ENCODE measurements at places on chromosomes 16 and 17.

GRCh38 chr17:57354673-57355072 is 98.3 kb downstream of the MSI2 start:
- DNase-seq, result no peak

DNA sequence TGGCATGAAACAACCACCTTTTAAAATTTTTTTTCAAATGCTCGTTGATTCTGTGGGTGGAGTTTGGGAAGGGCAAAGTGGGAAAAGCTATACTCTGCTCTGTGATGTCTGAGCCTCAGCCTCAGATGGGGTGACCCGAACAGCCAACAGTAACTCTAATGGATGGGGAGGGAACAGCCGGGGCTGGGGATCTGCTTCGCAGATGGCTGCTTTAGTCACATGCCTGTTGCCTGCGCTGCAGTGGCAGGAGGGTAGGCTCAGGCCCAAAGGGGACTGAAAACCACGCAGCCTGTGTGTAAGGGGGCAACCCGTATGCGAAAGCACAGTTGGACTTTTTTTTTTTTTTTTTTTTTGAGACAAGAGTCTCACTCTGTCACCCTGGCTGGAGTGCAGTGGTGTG is 14.9 kb upstream of the MAPK3 start:
- no peak for DNase-seq

DNA sequence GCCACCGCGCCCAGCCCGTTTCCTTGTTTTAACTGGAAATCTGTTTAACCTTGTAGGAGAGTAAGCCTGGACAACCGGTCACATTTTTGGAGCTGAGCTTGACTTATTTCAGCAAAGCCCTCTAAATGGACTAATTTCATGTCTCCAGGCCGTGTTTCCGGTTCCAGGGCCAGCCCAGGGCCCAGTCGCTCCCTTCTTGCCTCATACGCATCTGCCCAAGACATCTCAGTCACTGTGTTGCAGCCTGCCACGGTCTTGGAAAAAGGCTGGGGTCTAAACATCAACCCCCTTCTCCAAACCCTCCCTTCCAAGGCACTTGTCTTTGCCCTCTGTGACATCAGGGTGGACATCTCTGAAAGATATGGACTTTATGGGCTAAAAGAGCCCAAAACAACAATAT is 18.9 kb downstream of the PLEKHG4 start:
- DNase-seq, result no peak

DNA sequence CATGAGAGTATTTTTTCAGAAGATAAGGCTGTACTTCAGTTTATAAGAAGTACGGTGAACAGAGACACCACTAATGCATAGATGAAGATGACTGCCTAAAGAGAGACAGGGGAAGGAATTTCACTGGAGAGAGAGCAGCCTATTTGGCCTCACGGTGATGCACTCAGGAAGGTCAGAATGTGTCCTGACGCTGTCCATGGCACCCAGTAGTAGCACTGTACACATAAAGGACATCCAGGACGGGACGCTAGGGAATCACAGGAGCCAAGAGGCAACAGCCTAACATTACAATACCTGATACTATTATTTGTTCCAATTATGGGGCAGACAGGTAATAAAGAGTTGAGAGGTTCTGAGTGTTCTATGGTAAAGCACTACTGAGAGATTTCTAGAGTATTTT is 24.9 kb upstream of the LRRC37A start:
- DNase-seq, result no peak

DNA sequence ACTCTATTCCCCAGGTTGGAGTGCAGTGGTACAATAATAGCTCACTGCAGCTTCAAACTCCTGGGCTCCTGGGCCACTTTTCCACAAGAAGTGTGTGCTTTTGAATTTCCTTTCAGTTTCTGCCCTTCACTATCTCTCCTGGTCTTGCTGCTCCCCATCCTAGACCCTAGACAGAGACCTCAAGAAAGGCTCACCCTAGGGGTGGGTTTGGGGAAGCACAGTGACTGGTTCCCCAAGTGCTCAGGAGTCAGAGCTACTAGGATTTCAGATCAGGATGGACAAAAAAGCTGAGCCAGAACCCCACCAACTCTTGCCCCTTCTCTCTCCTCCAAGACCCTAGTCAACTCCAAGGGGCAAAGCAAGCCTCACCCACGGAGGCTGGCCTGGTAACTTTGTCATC is 1.6 kb upstream of the SEBOX start:
- DNase-seq, result no peak

- no peak for DNase-seq
These were observed 202.3 kb upstream of the CIBAR2 start for GRCh38 chr16:85314512-85314971.

- DNase-seq, result no peak
These were observed 9.6 kb downstream of the DCTN5 start for GRCh38 chr16:23650674-23651416.

GRCh38 chr16:84563786-84564420 is 54.0 kb downstream of the COTL1 start:
- no peak for DNase-seq

All from GOT3 (cell line).